ENCODE measurements at places on chromosomes 6 and 20.

DNA sequence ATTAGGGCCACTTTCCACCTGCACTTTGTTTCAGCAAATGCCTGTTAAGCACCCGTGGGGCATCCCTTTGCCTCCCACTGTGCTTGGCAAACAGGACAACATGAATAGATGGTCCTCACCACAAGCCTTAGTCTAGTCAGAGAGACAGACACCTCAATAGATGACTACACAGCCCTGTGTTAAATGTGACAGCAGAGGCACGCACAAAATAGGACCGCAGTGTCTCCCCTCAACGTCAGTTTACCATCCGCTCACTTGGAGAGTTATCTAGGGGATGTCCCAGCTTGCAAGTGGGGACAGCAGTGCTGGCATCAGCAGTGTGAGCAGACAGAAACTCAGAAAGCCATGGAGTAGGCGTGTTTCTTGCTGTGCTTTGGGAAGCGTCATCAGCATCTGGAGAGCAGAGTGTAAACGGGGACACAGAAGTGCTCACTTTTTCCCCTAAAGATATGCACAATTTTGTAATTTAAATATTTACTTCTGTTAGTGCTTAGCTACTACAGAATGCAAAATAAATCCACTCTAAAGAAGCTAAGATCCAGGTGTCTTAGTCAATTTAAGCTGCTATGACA is 66.0 kb upstream of the TXNDC5 start:
- no peak for DNase-seq

- no peak for DNase-seq
Measured at GRCh38 chr6:1952740-1953360, 292.6 kb downstream of the GMDS start.

- no peak for DNase-seq
Measured at GRCh38 chr20:45867136-45867818, 9.9 kb downstream of the ZSWIM3 start.

DNA sequence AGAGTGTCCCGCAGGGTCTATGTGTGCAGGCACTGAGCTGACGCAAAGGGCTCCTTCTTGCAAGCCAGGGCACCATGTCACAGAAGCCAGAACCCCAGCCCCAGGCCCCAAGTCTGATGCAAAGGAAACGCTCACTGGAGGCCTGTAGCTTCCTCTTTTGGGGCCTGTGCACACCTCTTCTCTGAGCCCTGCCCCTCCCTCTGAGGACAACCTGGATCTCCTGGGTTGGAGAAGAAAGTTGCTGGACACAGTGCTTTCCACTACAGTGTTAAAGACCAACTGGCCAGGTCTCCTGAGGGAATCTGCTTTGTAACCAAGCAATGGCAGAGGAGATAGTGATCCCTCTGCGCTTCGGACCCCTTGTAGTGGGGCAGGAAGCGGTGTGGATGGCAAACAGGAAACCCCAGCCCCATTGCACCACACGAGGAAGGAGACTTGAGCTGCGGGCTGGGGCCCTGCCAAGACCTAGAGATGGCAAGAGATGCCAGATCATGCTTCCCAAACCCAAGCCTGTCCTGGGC is 90.0 kb downstream of the PRND start:
- no peak for DNase-seq

DNA sequence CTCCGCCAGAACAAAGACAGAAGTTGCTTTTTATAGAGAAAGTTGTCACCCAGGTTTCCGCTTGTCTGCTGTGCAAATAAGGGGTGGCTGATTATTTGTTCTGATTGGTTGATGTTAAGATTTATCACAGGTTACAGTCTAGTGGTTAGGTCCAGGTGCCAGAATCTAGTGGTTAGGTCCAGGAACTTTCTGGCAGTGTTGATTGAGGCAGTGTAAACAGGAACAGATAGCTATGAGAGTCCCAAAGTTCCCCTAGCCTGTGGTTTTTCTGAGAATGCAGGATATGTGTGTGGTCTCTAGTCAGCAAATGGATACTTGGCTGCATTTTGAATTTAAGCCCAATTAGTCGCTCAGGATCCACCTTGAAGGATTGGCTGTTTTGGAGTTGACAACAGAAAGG is 148.0 kb downstream of the TMEM200A start:
- no peak for DNase-seq

DNA sequence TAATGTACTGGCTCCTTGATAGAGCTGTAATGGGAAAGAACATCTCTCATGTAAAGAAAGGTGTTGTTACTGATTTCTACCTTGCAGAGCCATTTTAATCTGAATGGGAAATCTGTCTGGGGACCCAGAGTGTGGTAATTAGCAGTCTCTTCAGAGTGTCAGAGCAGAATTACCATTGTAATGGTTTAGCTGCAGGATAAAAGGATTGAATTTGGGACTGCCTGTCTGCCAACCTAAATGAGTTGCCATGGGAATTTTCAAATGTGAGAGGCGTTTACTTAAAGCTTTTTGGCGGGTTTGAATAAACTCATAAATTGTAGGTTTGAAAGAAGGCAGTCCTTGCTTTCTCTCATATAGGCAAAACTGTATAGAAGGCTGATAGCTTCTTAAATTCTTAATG is 128.8 kb downstream of the QKI start:
- no peak for DNase-seq

DNA sequence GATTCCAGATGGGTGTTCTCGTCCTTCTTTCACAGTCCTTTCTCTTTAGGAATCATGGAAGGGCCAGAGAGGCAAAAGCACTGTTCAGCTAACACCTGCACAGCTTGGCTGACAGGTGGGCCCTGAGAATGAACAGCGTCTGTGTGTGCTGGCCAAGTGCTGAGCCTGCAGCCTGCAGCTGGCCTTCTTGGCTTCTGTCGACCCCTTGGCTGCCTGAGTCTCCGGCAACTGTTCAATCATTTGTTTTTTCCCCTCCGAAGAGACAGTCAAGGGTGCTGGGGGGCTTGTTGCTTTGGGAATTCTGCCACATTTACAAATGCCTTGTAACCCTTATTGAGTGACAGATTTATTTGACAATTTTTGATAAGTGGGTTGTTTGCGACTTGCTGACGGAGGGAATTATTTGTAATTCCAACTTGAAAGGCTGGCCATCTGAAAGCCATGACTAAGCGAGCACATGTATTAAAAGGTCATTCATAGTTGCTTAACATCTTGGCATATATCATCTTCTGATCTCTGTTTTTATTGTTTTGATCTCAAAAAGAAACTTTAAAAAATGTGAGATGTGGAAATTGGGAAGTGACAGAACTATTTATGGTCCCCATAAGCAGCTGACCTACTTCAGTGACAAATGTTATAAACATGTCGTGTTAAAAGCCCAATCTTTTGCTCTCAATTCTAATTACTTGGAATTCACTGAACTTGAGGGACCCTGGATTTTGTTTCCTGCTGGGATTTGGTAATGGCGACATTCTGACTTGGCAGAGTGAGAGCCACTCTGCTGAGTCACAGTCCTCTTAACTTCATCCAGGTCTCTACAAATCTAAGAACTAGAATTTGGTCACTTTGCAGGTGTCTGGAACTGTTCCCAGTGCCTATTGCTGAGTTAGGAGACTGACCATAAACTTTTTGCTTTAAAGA is 41.9 kb upstream of the FERMT1 start:
- DNase-seq, result peak; percentile 36
